Ascending aorta (tissue), 2 donors: ENCODE measurements at places on chromosomes 4 and X.

- DNase-seq, result no peak
These were observed 1598.8 kb downstream of the PCDH7 start for GRCh38 chr4:32318926-32319325.

DNA sequence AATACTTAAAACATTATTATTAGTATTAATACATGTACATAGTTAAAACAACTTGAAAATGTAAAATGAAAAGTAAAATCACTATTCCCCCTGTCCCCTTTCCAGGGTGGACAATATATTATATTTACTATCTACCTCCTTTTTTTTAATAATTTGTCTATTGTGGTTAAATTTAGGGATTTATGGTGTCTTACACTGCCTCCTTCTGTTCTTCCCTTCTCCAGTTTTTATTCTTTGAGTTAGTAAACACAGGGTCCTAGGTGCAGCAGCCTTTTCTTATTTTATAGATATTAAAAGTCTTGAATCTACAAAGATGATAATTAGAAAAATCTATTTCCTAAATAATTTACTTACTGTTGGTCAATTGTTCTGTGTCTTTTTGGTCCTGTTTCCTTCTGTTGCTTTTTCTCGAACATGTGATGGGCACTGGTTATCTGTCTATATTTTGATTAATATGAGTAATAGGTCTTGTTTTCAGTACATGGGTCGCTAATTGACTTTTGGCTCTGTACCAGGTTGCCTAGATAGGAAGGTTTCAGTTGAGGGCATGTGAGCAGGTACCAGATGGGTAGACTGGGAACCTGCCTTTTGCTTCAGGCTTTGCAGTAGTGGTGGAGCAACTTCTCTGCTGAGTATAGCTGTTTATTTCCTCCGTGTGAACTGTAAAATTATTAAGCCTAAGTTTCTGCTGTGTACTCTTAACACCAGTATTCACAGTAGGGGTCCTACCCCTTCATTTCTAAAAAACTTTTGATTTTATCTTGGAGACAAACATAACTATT is 1.1 kb downstream of the NUDT9 start:
- no peak for DNase-seq

GRCh38 chrX:104284507-104284906 is 29.8 kb upstream of the ESX1 start:
- DNase-seq, result no peak

GRCh38 chr4:19689511-19689910 is 562.2 kb upstream of the SLIT2 start:
- DNase-seq, result no peak

DNA sequence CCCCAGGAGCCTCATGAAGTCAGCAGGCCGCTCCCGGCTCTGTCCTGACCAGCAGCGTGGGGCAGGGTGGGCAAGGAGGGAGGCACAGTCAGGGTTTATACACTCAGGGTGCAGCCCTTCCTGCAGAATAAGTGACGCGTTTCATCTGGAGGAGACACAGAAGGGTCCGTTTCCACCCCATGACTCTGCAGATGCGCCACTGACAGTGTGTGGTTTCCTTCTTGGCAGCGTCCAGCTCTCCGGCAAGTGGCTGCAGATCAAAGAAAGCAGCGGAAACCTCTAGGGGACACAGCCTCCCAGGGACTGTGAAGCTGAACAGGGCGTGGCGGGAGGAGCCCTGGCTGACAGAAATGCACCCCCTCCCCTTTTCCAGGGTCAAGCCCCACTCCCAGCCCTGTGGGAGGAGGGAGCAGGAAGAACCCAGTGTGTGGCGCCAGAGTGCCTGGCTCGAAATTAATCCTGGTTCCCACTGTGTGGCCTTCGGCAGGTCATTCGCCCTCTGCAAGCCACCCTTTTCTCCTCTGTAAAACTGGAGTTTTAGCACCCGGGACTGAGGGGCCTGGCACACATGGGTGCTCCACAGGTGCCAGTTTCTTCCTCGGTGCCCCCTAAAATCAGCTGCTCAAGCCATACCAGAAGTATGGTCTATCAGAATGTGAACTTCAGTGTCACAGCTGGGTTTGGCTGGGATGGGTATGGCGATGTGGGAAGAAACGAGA is 17.3 kb upstream of the TBC1D14 start:
- peak; percentile 70 for DNase-seq

DNA sequence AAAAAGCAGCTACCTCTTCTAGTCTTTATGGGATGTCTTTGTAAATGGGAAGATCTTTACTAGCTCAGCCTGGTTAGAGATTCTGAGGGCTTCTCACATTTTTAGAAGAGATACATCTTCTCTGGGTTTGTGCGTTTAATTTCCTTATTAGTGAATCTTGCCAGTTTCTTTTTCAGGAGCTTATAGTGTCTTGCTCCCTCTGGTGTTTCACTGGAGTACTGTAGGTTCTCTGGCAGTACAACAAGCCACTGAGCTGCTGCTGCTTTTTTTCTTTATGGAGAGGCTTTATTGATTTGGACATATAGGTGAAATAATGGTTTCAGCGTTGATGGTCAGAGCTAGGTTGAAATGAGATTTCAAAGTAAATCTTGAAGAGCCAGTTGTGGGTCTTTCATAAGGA is 82.9 kb downstream of the LAS1L start:
- no peak for DNase-seq

DNA sequence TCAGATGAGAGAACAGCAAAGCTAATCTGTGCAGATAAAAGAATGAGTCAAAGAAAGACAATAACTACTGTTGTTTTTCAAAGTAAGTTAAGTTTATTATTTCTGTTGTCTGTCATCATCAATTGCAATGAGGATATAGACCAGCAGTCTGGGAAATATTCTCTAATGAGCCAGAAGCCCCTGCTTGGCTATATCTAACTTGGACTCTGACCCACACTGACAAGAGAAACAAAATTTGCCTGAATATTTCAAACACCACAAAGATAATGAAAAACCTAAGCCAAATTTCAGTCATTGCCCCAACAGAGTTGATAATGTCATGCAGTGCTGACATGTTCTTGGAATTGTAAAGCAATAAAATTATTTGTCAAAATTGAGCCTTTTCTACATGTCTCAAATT is 115.0 kb upstream of the PRDX4 start:
- DNase-seq, result no peak

- no peak for DNase-seq
These were observed 115.8 kb downstream of the CORIN start for GRCh38 chr4:47721892-47722575.

- no peak for DNase-seq
These were observed 203.0 kb downstream of the AFAP1 start for GRCh38 chr4:7736436-7737267.

- no peak for DNase-seq
These were observed 92.8 kb upstream of the BMP2K start for GRCh38 chr4:78683352-78683751.

GRCh38 chrX:71510161-71510560 is 22.7 kb upstream of the OGT start:
- no peak for DNase-seq

DNA sequence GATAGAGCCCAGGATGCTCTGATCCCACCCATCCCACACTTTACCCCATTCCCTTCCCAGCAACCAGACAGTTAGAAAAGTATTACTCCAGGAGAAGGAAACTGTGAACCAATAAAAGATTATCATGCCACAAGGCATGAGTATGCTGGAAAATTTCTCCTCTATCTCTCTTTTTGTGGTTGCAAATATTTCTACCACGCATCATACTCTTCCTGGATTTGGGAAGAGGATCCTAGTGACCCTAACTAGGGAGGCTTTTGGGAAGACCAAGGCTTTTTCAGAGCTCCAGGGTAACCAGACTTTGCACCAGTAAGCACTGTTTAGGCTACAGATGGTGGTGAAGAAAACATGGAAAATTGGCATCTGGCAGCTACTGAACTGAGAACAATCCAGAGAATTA is 257.6 kb upstream of the CLNK start:
- no peak for DNase-seq

GRCh38 chrX:9127986-9128385 is 94.1 kb upstream of the FAM9B start:
- no peak for DNase-seq

DNA sequence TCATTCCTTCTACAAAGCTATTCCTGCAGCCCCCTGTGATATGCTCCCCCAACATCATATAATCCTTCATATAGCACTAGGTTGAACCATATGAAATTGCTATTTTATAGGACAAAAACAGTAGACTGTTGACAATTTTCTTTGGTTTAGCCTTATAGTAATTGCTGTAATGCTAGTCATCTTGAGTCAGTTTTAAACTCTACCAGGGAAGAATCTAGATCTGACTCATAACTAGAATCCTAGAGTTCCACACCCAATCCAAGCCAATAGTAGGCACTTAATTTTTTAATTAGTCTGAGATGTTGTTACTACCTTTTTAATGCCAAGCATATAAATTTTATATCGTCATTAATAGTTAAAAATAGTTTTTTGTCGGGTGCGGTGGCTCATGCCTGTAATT is 136.8 kb downstream of the CHRNA9 start:
- no peak for DNase-seq

- DNase-seq, result no peak
These were observed 51.5 kb upstream of the FAM241A start for GRCh38 chr4:112093636-112094202.

DNA sequence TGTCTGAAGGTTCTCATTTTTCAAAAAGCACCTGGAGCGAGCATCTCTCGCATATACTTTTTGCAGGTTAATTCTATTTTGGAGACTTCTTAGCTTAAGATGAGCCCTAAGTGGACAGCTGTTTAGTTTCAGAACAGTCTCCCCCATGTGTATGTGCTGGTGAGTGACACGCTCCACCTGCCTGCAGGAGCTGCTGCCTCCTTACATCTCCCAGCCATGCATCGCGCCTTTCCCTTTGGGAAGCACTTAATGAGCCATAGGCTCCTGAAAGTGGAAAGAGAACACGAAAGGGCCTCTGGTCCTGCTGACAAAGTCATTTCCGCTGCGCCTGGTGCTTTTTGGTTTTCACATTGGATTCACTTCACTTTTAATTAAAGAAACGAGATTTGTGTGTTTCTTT is 56.1 kb downstream of the TRIML2 start:
- DNase-seq, result no peak

GRCh38 chr4:166481739-166482138 is 608.7 kb downstream of the TLL1 start:
- DNase-seq, result no peak

DNA sequence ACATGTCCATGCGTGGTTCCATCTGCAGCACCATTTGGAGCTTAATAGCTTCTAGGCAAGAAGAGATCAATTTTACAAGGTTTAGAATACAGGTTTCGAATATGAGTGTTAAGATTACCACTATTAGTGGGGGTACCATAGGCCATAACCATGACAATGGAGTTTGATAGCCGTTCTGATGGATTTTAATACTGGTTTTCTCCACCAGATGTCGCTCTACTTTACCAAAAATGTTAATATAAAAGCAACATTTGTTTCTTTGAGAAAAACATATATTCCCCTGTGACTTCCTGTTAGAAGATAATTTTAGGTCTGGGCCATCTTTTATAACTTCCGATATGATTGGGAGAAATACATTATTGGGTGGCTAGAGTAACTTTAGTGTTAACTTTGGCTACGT is 499.7 kb upstream of the POU3F4 start:
- no peak for DNase-seq

DNA sequence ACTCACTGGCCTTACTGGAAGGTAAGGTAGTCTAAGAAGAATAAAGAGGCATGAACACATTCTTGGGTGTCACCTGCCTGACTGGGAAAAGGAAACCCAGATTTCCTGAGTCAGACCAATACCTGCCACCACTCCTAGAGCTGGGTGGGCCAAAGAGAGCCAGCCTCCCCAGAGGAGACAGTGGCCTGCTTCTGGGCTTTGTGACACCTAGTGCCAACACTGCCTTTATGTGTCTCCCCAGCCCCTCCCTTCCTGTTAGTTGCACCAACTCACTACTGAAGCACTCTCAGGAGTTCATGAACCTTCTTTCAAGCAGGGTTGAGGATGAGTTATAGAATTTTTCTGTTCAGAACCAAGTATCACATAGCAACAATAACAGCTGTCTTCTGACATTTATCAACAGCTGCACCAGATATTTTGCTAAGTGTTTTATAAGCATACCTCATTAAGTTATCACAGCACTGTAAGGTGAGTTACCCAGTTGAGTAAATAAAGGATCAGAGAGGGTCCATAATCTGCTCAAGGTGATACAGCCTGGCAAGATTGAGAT is 77.6 kb upstream of the ETNPPL start:
- DNase-seq, result no peak

DNA sequence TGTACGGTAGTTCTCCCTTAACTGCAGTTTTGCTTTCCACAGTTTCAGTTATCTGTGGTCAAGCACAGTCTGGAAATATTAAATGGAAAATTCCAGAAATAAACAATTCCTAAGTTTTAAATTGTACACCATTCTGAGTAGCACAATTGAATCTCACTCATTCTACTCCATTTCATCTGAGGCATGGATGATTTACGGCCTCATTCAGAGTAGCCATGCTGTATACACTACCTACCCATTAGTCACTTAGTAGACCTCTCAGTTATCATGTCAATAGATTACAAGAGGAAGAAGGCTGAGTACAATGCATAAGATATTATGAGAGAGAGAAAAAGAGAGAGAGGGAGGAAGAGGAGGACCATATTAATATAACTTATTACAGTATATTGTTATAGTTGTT is 77.5 kb downstream of the ENOX2 start:
- no peak for DNase-seq

- DNase-seq, result no peak
These were observed 61.2 kb upstream of the DAPP1 start for GRCh38 chr4:99755223-99755944.

GRCh38 chrX:1558761-1559468 is 21.9 kb upstream of the P2RY8 start:
- DNase-seq, result no peak

GRCh38 chrX:13498238-13498637 is 71.2 kb upstream of the EGFL6 start:
- DNase-seq, result no peak

DNA sequence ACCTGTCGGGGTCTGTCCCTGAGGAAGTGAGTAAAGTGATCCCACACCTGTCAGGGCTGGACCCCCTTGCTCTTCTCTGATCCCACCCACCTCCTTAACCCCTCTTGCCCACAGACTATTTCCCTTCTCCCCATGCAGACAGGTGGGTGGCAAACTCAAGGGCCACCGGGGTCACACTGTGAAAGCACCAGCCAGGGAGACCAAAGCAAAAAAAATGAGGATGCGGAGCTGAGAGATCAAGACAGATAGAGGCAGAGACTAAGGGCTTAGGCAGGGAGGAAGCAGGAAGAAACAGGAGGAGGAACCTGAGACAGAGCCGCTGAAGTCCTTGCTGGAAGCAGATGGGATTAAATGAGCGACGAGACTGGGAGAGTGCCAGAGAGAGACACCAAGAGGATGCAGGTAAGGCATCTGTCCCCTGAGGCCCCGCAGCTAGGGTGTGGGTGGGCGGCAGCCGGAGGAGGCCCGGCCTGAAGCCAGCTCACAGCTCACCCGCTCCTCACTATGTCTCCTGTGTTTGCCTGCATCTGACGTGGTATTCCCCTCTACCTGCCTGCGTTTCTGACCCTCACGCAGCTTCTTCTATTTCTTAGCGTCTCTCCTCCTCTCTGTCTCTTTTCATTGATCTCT is 7.2 kb downstream of the TIMM17B start:
- DNase-seq, result no peak
